ENCODE measurements at places on chromosomes 4 and X. TPM values are rescaled to one million over a fixed set of nuclear protein-coding genes. Genes with fewer than 3 reads are reported as not detected.

SMIM10 gene
- 2.5 TPM for total RNA-seq

HMX1 gene
- total RNA-seq: not detected

TEX13C gene
- total RNA-seq: not detected

AVPR2 gene
- 3.5 TPM for total RNA-seq

CXCL6 gene
- under 0.01 TPM for total RNA-seq

STX18 gene
- total RNA-seq: 14.1 TPM

SETD7 gene
- total RNA-seq: 52.9 TPM

ARX gene
- total RNA-seq: not detected

FAM53A gene
- 0.65 TPM for total RNA-seq

AMBN gene
- not detected for total RNA-seq

EGF gene
- 0.33 TPM for total RNA-seq

SLAIN2 gene
- total RNA-seq: 20.7 TPM

Data from dermis lymphatic vessel endothelial cell (primary cell).